ENCODE measurements at places on chromosomes 5 and 9.

GRCh38 chr9:75891277-75891741, 836 bp downstream of the PCSK5 start:
- DNase-seq, result peak; percentile 48

- DNase-seq, result no peak
Observed at GRCh38 chr5:167511276-167511675, 780.2 kb upstream of the WWC1 start.

GRCh38 chr5:169164481-169164925, 136.4 kb downstream of the SLIT3 start:
- DNase-seq, result no peak

DNA sequence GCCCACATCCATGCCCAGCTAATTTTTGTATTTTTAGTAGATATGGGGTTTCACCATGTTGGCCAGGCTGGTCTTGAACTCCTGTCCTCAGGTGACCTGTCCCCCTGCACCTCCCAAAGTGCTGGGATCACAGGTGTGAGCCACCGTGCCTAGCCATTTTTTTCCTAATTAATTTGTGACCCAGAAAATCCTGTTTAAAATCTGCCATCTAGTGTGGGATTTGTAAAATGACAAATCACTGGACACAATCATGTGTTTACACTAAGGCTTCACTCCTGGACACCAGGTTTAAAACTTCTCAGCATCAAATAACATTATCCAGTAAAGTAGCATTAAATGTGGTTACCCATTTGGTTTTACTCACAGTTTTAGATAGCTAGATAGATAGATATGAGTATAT, 18.6 kb upstream of the KDM4C start:
- DNase-seq, result no peak

- DNase-seq, result no peak
Observed at GRCh38 chr5:125970631-125971307, 452.4 kb upstream of the GRAMD2B start.

- no peak for DNase-seq
Observed at GRCh38 chr9:134212809-134213507, 48.6 kb upstream of the RNU6ATAC start.

All from stimulated activated CD4-positive, alpha-beta T cell treated with anti-CD3 and anti-CD28 coated beads, Interleukin-4, amount 100 ng/mL, for 1 hour (primary cell).